ENCODE measurements at places on chromosomes 12 and 14.

DNA sequence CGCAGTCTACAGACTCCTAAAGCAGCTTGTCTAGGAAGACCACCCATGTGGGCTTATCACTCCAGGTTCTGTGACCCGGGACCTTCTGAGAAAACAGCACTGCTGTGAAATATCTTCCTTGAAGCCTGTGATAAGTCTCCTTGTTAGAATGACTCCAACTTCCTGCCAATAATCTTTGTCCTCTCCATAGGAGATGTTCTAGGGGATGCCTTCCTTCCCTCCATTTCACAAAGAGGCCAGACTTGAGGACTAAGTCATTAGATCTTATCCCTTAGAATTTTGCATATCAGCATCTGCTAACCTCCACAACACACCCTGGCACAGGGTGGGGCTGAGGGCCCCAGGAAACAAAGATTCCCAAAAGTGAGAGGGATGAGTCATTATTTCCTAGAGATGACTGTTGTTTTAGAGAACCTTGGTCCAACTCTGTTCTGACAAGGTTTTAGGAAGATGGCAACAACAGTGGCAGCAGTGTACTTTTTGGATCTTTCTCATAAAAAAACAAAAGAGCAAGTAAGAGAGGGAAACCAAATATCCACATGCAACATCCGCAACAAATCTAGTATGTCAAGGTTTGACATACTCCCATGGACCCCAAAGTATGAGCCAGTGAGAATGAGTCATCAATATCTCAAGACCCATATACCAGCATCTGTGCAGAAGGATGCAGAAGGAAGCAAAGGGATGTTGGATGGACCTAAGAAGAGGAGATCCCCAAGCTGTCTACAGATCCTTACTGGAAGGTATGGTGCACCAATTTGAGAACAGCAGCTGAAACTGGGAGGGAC is 6.0 kb downstream of the LTB4R start:
- peak; percentile 29 for DNase-seq

DNA sequence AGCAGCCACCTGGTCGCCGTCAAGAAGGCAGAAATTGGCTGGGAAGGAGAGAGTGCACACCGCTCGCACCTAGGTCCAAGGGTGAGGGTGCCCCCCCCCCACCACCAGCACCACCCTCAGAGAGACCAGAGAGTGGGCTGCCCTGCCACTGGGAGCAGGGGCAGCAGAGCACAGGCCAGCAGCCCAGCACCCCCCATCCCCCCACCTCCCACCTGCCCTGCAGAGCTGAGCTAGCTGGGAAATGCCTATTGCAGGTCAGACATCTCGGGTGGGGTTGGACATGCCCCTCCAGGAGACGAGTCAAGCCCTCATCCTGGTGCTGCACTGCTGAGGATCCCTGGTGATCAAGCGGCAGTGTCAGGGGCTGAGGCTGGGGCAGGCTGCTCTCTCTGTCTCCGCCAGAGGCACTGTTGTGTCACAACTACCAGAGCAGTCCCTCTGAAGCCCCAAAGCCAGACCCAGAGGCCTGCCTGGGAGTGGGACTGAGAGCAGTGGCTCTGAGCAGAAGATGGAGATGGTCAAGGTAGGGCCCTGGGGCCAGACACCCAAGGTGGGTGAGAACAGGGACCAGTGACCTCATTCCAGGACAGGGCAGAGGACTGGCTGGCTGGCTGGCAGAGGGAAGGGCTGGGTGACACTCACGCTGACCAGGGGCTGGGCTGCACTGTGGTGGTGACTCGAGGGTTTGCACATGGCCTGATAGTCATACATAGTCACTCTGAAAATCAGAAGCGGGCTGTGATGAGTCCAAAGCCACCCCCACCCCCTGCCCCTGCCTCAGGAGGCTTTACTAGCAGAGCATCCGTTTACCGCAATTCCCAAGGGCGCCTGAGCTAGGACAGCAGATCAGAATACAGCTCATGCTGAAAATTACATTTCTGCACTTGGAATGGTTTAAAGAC is 19.7 kb upstream of the LRTM2 start:
- peak; percentile 20 for DNase-seq

DNA sequence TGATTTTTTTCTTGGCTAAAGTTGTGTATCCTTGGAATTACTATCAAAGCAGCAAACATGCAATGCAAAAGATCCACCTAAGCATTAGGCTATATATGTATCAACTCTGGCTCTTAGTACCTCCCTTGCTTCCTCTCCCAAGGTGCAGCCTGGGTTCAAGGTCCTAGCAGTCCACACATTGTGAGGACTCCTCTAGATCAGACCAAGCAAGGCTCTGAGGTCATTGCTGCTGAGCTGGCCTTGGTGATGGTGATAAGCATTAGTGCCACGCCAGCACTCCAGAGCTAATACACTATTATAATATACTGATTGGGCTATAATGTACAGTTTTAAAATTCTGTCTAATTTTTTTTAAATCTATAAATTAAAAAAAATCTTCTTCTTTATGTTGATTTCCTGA is 196.9 kb upstream of the BTG1 start:
- no peak for DNase-seq

- DNase-seq = no peak
Observed at GRCh38 chr12:101863981-101864380, 13.4 kb upstream of the DRAM1 start.

DNA sequence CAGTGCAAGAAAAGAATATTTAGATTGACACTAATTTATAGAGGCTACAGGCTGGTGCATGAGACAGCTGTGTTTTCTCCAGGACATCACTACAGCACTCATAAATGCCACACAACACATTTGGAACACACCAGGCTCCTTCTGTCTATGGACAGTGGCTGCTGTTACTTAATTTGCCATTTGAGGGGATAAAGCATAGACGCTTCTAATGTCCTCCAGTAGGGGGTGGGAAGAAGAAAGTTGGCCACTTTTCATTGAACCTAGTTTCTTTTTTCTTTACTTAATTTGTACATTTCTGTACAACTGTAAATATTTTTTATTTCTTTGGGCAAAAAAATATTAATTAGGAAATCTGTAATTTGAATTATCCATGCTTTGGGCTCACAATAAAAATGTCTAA is 12.4 kb upstream of the RTN1 start:
- DNase-seq = no peak

- DNase-seq = no peak
Observed at GRCh38 chr14:85762526-85762925, 232.6 kb downstream of the FLRT2 start.

GRCh38 chr12:92503029-92503931 is 199.5 kb upstream of the PLEKHG7 start:
- no peak for DNase-seq

DNA sequence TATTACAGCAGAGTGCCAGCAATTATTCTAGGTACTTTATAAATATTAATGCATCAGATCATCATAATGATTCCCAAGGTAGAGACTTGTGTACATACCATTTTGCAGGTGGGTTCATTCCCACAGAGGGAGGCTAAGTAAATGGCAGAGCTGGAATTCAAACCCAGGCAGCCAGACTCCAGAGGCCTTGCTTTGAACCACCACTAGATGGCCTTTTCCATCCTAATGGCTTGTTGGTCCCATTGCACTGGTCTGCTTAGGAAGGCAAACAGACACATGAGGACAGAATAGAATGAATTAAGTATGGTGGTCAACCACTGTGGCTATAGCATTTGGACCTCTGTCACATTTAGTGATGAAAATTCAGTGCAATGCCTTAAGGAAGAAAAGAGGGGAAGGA is 158.7 kb downstream of the METTL25 start:
- no peak for DNase-seq

DNA sequence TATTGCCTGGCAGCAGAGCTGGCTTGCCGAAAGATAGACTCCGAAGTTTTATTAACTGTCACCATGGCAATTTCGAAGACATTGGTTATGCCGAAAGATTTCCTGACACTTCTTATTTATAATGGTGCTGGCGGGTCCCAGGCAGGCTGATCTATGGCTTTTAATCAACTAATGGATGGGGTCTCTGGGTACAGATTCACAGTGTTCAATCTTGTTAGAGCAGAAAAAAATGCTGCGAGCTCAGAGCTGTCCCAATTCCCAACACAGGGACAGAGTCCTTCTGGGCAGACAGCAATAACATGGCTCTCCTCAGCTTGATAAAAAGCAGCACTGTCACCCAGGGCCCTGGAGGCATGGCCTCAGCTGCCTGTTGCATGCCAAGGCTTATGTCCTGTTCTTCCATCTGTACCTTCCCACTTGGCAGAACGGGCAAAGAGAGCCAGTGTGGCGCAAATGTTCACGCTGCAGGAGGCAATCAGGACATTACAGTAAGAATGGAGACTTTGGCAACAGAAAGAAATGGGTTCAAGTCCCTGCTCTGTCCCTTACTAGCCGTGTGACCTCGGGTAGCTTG is 228.2 kb upstream of the PWP1 start:
- no peak for DNase-seq

DNA sequence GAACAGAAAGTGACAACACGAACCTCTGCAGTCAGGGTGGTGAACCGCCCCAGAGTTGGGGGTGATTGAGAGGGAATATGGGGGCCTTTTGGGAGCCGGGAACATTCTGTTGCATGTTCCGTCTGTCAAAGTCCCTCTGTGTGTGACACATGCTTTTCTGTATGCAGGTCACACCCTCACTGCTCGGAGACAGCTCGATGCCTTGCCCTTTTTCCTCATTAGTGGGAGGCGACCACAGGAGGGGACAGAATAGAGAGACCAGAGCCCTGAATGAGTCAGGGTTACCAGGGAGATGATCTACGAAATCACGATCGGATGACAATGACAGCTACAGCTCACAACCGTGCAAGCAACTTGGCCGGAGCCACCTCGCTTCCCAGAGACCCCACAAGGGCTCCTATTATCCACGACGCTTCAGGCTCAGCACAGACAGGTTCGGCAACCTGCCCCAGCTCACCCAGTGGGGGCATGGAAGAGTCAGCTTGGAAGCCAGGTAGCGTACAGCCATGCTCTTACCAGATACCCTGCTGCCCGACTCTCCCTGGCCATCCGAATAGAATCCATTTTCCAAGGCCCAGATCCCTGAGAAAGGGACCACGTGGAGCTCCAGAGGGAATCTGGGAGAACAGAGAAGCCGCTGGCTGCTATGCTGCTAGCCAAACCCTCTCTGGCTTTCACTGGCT is 38.8 kb downstream of the TESC start:
- no peak for DNase-seq

- no peak for DNase-seq
Observed at GRCh38 chr14:95296966-95297365, 22.7 kb downstream of the CLMN start.

DNA sequence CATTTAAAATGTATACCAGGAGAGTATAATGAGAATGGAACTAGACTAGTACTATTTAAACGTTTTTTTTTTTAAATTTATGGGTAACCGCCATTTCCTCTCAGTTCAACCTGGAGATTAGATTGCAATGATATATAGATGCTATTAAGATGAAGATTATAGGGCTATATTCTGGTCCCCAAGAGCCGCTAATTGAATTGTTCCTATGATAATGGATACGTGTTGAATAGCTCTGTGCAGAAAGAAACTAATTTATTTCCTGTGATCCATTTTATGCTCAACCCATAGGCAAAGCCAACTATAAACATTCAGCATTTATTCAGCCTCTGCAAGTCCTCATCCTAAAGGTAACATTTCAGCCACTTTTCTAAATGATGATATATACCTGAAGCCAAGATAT is 1595.1 kb upstream of the SEL1L start:
- no peak for DNase-seq

GRCh38 chr14:105388110-105388951 is 10.0 kb upstream of the TEX22 start:
- no peak for DNase-seq

- no peak for DNase-seq
Observed at GRCh38 chr12:21305661-21306060, 29.1 kb downstream of the SLCO1A2 start.

GRCh38 chr14:99101855-99102461 is 170.0 kb downstream of the BCL11B start:
- no peak for DNase-seq

- no peak for DNase-seq
Observed at GRCh38 chr14:105022276-105022670, 1.4 kb upstream of the CDCA4 start.

Measured in SW 1271 (cell line).